GM23248 (cell line): ENCODE measurements at places on chromosomes 5 and 9. TPM values are rescaled to one million over a fixed set of nuclear protein-coding genes. Genes with fewer than 3 reads are reported as not detected.

Gene TRIM41
- 17.5 and 18.6 TPM in 2 replicates for total RNA-seq

Gene CD72
- 3.9 TPM in 1 of 2 replicates, not detected in the other for total RNA-seq

Gene SPINK13
- not detected in 2 replicates for total RNA-seq

Gene PCDHGB4
- total RNA-seq = 6.8 and 7.6 TPM in 2 replicates

Gene PCDHGA11
- total RNA-seq = 21.7 and 25.3 TPM in 2 replicates

Gene SMU1
- 23.1 and 26.3 TPM in 2 replicates for total RNA-seq

Gene SPACA9
- 2.3 and 6.2 TPM in 2 replicates for total RNA-seq

Gene TRIM52
- 6.6 and 7.8 TPM in 2 replicates for total RNA-seq

Gene GABRA6
- total RNA-seq = not detected in 2 replicates

- no peak for DNase-seq
These were observed 86.8 kb upstream of the CD180 start for GRCh38 chr5:67283275-67283987.

- DNase-seq = no peak
These were observed 56.7 kb upstream of the CLINT1 start for GRCh38 chr5:157915638-157916037.

DNA sequence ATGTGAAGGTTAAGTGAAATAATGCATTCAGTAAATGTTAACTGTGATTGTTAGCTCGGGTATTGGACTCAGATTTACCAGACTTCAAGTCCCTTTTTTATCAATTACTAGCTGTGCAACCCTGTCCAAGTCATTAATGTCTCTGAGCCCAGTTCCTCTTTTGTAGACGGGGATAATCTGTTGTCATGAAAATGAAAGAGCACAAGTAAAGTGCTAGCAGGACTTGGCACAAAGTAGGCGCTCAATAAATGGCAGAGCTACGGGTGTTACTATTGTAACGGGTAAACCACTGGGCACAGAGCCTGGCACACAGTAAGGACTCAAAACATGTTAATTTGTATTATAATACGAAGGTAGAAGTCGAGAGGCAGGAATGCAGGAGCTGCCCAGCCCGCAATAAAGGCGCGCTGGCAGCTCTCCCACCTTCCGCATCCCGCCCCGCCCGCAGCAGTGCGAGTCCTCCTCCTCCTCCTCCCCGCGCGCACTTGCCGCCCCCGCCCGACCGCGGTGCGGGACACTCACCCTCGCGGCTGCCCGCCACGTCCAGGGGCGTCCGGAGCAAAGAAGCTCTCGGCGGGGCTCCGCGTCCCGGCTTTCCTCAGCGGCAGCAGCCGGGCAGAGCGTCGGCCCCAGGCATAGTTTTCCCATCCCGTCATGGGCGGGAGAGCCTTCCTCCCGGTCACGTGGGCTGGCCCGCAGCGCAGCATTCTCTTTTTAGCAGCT lies at the start of gene C1QTNF2:
Gene C1QTNF2, minus strand, starts transcription at position 637 of the 723 bp plus-strand sequence. CDS start 15,615 bp downstream, outside the sequence.
- peak; percentile 90 for DNase-seq

DNA sequence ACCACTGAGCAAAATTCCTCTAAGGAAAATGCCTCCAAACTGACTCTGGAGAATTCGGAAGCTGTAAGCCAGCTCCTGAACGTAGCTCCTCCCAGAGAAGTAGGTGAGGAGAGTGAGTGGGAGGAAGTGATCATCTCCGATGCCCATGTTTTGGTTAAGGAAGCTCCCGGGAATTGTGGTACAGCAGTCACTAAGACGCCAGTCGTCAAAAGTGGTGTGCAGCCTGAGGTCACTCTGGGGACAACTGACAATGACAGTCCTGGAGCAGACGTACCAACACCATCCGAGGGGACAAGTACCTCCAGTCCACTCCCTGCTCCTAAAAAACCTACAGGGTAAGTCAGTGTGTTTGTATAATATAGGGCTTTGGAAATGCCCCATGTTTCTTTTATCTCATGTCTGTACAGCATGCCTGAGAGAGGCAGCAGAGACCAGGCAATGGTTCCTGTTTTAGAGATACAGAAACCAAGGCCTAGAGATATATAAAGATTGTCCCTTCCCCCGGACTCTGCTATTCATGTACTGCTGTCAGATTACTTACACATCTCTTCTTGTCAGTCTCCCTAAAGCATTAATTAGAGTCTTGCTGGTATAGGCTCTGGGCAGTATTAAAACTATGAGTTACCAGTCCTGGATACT lies 23.9 kb downstream of the HMGXB3 start:
- DNase-seq = no peak

- DNase-seq = no peak
These were observed 568.3 kb downstream of the CCDC171 start for GRCh38 chr9:16121168-16121567.

DNA sequence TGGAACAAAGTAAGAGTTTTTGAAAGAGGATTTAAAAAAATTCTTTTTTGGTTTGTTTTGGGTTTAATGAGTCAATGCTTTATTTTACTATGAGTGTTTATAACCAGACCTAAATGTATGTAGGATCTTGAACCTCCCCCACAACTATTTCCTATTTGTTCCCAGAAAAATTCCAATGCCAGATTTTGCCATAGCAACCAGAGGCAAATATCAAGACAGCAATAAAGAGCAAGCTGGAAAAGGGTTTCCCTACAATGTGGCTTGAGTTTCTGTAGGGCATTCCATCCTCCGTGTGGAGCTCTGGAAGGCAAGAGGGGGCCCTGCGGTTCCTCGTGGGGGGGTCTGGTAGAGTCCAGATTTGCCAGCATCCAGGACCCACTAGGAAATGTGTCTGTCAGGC lies 27.8 kb upstream of the GDNF start:
- DNase-seq = peak; percentile 39

DNA sequence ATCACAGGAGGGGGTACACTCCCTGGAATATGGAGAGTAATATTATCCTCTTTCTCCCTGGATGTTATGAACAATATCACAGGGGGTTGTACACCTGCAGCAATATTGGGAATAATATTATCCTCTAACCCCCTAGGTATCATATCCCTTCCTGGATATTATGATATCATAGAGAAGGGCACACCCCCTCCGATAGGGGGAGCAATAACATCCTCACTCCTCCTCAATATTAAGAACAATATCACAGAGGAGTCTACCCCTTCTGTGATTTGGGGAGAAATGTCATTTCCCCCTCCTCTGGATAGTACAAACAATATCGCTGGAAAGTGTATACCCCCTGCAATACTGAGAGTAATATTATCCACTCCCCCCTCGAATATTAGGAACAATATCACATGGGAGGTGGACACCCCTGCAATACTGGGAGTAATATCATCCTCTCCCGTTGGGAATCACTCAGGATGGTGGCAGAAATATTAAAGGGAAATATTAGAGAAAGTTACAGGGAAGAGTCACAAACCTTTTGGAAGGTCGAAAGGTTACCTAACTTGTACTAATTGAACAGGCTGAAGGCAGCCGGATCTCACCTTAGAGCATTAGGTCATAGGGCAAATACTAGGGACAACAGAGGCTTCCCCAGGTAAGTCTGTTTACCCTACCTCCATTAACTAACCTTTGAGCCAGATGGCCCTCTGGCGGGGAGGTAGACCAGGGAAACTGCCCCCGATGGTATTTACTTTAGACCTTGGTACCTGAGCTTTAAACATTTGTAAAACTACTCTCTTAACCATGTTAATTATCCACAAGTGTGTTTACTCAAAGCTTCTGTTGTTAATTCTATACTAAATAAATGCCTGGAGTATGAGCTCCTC lies 57.5 kb upstream of the FREM1 start:
- no peak for DNase-seq

- no peak for DNase-seq
These were observed 366.7 kb upstream of the IRX4 start for GRCh38 chr5:2249442-2249841.

- DNase-seq = peak; percentile 45
These were observed 970 bp upstream of the ARRDC1 start for GRCh38 chr9:137604345-137605086.

DNA sequence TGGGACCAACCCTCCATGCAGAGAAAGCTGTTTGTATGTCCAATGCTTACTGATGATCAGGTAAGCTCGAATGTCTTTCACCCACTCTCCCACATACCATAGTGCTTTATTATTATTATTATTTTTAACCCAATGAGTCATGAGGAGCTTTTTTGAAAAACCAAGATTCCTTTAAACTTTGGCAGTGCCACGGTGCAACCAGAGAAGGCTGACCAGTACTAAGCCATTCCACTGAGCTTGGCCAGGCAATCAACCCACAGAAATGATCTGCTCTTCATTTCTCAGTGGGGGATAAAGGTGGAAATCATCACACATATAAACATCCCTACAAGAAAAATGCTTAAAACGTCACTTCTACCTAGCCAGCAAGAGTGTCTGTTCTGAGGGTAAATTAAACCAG lies 35.5 kb downstream of the JAKMIP2 start:
- DNase-seq = no peak

DNA sequence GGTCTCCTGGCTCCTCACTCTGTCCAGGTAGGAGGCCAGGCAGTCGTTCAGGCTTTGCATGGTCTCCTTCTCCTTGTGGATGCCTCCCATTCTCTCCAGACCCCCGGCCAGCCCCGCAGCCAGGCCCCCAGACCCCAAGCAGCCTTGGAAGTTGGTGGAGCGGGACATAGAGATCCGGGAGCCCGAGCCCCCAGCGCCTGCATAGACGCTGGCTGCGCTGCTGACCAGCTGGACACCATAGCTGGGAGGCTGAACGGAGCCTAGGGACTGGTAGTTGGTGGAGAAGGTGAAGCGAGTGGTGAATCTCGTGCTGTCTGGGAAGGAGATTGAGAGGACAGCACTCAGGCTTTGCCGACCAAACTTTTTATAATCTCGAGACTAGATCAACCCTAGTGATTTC lies 35.9 kb downstream of the FOXI1 start:
- DNase-seq = no peak

DNA sequence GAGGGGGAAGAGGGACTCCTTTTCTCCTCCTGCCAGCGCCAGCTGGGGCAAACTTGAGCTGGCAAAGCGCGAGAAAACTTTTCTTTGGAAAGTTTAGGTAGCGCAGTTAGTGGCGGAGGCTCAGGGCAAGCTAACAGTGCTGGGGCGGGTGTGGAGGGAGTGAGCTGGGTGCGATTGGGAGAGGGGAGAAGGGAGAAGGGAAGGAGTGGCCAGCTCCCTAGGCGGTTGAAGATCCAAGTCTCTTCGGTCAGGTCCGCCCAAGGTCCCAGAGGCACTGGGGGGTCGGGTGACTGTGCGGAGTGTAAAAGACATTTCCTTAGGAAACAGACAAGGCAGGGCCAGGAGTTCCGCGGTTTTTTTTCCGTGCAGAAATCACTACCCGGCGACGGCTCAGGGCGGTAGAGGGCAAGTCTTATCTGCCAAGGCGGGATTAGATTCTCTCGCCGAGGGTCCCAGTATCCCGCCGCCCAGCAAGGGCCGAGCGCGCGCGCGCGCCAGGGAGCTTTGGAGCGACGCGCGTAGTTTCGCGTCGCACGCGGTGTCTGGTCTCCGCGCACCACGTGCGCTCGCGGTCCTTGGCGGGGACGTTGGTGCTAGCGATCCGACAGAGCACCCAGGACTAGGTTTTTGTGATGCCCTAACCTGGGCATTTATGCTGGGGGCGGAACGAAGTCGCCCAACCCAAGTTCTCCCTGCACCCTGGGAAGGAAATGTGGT lies 33.6 kb upstream of the NFIB start:
- DNase-seq = peak; percentile 49

- no peak for DNase-seq
These were observed 14.9 kb downstream of the GAPT start for GRCh38 chr5:58505971-58506640.

DNA sequence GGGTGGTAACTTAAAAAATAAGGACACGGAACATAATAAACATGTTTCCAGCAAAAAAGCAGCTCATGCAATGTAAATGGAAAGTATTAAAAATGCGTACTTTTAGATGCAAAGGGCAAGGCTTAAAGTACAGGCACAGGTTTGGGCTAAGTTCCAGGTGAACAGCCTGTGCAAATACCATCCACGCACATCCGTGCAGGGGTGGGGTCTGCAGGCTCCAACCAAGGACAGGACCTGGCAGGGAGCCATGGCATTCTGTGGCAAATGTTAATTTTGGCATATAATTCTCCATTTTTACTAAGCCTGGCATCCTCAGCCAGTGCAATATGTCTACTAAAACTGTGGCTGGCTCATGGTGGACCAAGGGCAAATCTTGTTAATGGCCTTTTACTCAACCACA lies 365.8 kb upstream of the DAP start:
- DNase-seq = no peak

DNA sequence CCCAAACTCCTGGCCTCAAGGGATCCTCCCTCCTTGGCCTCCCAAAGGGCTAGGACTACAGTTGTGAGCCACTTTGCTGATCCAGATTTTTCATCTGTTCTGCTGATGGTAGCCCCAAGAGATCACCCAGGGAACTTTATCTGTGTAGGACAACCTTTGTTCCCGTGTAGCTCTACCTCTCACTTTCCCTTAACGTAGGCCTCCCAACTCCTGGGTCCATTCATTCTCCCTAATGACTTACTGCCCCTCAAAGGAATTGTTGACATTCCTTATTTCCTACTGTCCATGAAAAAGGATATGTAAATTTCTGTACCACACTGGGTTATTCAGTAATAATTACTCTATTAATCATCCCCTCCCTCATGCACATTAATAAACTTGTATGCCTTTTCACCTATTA lies 51.0 kb upstream of the PHF24 start:
- DNase-seq = no peak

DNA sequence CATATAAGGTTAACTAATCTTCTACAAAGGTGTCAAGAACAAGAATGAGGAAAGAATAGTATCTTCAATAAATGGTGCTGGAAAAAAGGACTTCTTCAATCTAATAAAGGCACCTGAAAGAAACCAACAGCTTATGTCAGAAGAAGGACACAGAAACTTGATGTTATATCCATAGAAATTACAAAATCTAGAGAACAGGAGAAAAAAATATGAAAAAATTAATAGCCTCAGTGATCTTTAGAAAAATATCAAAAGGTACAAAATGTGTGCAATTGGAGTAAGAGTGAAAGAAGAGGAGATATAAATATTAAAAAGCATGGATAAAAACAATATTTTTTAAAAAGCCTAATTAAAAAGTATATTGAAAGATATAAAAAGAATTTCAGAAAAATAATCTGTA lies 18.8 kb upstream of the PRSS3 start:
- DNase-seq = no peak

DNA sequence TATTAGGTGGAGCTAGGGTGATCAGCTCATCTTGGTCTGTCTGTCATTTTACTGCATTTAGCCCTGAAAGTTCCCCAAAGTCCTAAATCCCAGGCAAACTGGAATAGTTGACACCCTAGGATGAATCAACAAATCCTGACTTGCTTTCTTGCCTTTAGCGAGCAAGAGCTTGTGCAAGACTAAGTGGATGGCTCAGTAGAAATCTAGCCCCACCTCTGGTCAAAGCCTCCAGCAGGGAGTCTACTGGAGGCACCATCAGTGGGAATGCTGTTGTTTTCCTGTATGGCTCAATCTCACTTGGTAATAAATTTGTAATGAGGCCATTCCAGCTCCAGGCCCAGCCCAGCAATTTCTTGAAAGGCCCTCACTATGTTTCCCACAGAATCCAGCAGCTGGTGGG lies 43.7 kb upstream of the TRPC7 start:
- no peak for DNase-seq

GRCh38 chr9:4865681-4866080 lies 72.9 kb downstream of the RCL1 start:
- no peak for DNase-seq

GRCh38 chr5:127094161-127094814 lies 21.0 kb upstream of the C5orf63 start:
- no peak for DNase-seq

GRCh38 chr5:138626333-138626944 lies 51.2 kb upstream of the HSPA9 start:
- DNase-seq = peak; percentile 70
